ENCODE measurements at places on chromosomes 5 and 9. TPM values are rescaled to one million over a fixed set of nuclear protein-coding genes. Genes with fewer than 3 reads are reported as not detected.

Gene C5orf52
- not detected for total RNA-seq

Gene TTC16
- 0.18 TPM for total RNA-seq

Gene RAI14
- 59.8 TPM for total RNA-seq

Gene IER5L
- 97.3 TPM for total RNA-seq

Gene ANKRD18A
- total RNA-seq: 2.9 TPM

Gene PCDHAC1
- 1.2 TPM for total RNA-seq

Gene PCDHGA6
- 10.3 TPM for total RNA-seq

All from metanephros (tissue), 2 donors.